ENCODE measurements at places on chromosomes 1 and 21.

- no peak for DNase-seq
Observed at GRCh38 chr1:200550367-200550766, 70.2 kb downstream of the KIF14 start.

DNA sequence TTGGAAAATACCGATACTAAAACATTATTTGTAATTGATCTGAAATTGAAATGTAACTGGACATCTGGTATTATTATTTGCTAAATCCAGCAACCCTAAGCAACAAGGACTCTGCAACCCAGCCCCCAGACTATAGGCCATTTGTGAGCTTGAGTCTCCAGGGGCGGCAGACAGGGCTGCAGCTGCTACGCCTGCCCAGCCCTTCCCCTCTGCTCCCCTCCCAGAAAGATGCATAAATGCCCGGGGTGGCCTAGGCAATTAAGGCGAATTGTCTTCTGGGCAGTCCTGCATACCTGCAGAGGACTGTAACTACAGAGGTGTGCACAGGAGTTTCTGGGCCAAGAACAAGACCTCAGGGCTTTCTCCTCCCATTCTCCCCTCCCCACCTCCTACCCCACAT, 41.2 kb upstream of the LBR start:
- DNase-seq: no peak

GRCh38 chr1:156549831-156550230, 22.5 kb downstream of the IQGAP3 start:
- DNase-seq: no peak

- no peak for DNase-seq
Observed at GRCh38 chr1:97212671-97213070, 491.1 kb downstream of the PTBP2 start.

GRCh38 chr1:198861636-198862035, 222.8 kb downstream of the PTPRC start:
- DNase-seq: no peak

- DNase-seq: no peak
Observed at GRCh38 chr1:228085287-228085951, 2.9 kb downstream of the ARF1 start.

- no peak for DNase-seq
Observed at GRCh38 chr1:208772891-208773290, 528.7 kb upstream of the PLXNA2 start.

DNA sequence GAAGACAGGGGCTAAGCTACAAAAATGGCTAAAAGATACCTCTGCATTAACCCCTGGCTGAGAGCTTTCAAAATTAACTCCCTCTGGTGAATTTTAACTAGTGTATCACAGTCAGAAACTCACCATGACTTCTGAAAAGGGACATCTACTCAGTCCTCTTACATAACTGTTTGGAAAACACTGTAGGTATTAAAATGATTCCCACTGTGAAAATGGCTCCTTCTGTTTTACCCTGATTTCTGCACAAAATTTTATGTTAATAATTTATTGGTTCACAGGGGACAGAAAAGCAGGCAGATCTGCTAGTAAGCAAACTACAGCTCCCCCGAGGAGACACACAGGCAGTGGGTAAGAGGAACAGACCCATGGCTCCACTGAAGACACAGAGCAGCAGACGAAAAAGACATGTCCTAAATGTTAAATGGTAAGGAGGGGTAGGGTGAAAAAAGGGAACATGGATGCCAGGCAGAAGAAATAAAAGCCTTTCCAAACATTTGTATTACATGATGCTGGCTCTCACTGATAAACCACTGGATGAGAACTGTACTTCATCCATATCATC, 111.7 kb downstream of the SLC45A1 start:
- no peak for DNase-seq

- no peak for DNase-seq
Observed at GRCh38 chr1:9363061-9363471, 70.4 kb downstream of the SPSB1 start.

DNA sequence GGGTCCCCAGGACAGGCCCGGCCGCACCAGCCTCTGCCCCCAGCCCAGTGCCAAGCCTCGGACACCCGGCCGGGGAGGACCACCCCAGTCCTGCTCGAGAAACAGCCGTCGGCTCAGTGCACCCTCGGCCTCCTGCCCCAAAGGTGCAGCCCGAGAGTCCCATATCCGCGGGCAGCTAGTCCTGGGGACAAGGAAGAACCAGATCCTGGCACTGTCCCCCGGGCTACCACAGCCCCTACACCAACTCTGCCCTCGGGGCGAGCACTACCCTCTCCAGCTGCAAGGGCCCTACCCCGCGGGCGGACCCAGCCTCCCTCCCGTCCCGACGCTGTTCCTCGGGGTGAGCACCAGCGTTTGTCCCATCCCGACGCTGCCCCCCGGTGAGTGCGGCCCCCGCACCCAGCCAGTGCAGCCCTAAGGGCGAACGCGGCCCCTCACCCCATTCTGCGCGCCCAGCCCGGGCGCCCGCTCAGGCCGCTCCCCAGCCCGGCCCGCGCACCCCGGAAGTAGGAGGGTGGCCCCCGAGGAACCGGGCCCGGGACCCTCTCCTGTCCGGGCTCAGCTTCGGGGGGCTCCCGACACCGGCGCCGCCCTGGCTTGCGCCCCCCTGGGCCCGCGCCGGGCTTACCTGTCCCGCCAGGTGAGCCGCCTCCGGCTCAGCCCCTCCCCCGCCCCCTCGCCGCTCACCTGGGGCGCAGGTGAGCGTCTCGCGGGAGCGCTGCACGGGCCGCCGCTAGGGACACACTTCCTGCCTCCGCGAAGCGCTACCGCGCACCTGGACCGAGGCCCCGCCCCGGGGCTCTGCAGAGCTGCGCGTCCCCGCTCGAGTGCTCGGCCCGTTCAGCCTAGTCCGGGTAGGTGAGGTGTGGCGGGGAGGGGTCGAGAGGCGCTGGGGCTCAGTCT, at the start of gene KDF1:
Gene KDF1 (minus strand): TSS at position 747 of the 903 bp plus-strand sequence. CDS start 8,088 bp downstream, outside the sequence.
- peak; percentile 39 for DNase-seq

DNA sequence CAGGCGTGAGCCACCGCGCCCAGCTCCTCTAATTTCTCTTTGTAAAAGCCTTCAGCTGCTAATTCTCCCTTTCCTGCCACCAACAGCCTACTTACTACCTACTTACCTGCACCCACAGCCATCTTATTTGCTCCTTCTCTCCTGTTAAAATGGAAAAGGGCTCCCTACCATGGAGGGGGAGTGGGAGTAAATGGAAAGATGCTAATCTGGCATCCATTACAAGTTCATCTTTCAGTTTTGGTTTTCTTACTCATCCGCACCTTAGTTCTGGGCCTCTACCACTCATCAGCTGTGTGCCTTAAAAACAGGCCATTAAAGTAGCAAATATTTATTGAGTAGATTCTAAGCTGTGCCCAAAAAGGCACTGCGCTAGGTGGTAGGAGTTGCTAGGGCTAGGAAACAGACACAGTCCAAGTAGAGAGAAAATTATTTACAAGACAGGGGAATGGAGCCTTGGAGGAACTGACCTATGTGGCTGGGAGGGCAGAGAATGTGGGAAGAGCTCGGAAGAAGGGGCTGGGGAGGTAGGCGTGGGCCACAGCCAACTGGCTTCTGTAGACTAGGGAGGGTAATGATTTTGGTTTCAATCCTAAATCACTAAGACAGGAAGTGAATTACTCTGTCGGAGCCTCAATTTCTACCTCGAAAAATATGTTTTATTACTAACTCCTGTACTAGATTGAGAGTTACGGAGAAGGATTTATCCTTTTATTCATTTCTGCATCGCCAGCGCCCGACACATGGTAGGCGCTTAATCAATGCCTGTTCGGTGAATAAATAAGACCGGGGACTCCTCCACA, 685 bp upstream of the DDI2 start:
- DNase-seq: peak; percentile 29

- no peak for DNase-seq
Observed at GRCh38 chr21:24545807-24546361, 1061.4 kb downstream of the MRPL39 start.

- DNase-seq: no peak
Observed at GRCh38 chr1:11429935-11430334, 49.0 kb upstream of the DISP3 start.

DNA sequence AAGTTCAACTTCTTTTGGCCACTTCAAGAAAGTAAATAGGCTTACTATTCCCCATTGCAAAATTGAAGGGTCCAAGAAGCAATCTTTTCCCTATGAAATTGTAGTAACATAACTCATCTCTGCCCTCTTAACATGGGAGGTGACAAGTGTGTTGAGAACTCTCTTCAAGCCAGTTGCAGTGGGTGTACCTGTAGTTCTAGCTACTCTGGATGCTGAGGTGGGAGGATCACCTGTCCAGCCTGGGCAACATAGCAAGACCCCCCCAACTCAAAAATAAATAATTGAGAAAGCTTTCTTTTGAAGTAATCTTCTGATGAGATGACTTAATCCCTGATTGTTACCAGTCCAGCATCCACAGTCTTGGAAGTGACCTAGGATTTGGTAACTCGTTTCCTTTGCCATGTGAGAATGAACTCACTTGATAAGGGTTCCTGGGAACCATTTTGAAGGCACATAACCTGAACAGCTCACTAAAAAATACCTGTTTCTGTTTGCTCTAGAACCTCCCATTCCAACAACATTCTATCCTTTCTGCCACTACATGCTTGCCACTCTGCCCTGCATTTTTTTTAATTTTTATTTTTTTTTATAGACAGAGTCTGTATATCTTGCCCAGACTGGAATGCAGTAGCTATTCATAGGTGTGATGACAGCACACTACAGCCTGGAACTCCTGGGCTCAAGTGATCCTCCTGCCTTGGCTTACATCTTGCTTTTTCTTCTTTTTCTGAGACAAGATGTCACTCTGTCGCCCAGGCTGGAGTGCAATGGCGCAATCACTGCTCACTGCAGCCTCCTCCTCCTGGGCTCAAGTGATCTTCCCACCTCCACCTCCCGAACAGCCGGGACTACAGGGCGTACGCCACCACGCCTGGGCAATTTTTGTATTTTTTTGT, 1.4 kb upstream of the IPO9 start:
- no peak for DNase-seq

- DNase-seq: no peak
Observed at GRCh38 chr1:219523411-219523810, 89.5 kb downstream of the ZC3H11B start.

GRCh38 chr1:44000122-44000665, 8.8 kb downstream of the CCDC24 start:
- no peak for DNase-seq

- DNase-seq: no peak
Observed at GRCh38 chr1:16621300-16621658, 7.9 kb upstream of the NBPF1 start.

GRCh38 chr1:14064649-14065442, 364.9 kb downstream of the PRDM2 start:
- no peak for DNase-seq

Data from stimulated activated CD4-positive, alpha-beta T cell treated with anti-CD3 and anti-CD28 coated beads, Interleukin-2, amount 100 ng/mL, for 24 hours (primary cell).